ENCODE measurements at places on chromosomes 2 and 18.

- no peak for DNase-seq
Measured at GRCh38 chr2:222319586-222320435, 21.0 kb upstream of the PAX3 start.

- no peak for DNase-seq
Measured at GRCh38 chr2:127201452-127201851, 18.6 kb downstream of the CYP27C1 start.

DNA sequence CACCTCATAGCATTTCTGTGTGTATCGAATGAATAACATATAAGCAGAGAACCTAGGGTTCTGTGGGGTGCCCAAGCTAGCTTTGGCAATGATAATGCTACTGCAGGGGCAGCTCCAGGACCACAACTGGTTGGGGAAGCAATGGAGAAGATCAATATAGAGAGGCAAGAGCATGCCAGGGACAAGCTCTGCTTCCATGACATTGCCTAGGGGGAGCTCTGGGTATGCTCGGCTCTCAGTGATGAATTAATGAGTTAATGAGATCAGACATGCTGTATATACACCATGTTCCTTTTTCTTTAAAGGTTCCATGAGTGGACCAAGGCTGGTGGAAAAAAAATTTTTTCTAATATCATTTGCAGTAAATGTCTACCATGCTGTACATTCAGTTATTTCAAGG is 618.4 kb downstream of the BCL11A start:
- no peak for DNase-seq

- no peak for DNase-seq
Measured at GRCh38 chr2:153235516-153235915, 243.0 kb downstream of the RPRM start.

- no peak for DNase-seq
Measured at GRCh38 chr2:85254540-85255300, 73.1 kb downstream of the TGOLN2 start.

DNA sequence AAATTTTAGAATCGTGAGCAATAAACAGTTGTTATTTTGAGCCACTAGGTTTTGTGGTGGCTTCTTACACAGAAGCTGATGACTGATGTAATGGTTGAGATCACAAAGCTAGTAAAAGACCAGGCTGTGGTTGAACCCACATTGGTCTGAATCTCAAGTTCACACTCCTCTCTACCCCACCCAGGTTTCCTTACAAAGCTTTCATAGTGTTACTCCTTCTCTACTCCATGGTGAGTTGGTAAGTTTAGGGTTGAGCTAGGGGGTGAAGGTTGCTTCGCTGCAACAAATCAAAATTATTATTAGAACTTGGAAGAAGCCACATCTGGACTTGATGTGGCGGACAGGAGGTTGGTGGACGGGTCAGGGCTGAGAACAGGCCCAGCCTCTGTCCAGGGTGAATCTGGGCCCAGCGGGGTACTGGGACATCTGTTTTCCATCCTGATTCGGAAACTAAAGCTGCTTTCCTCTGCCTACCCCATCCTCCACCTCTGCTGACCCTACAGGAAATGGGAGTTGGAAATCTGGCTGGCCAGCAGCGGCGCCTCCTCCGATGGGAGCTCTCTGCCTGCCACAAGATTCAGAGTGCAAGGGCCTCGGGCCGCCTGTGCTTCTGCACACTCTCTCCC is 86.3 kb downstream of the ZFP36L2 start:
- DNase-seq, result peak; percentile 69

Data from fibroblast of pulmonary artery (primary cell).